ENCODE measurements at places on chromosomes 7 and 10. TPM values are rescaled to one million over a fixed set of nuclear protein-coding genes. Genes with fewer than 3 reads are reported as not detected.

Gene FBXO24
- total RNA-seq = 0.43 TPM

Gene FAM25G
- total RNA-seq = not detected

GRCh38 chr7:13111230-13111629 lies 423.8 kb downstream of the ARL4A start:
- no peaks in the 10 kb centered on the region for H3K36me3 ChIP-seq
- H3K27ac ChIP-seq = no peak overlapping the region
- peaks cover 17% of the 10 kb centered on the region for H3K4me1 ChIP-seq
- H3K4me3 ChIP-seq = no peak overlapping the region

GRCh38 chr10:63670291-63670898 lies 149.2 kb downstream of the REEP3 start:
- H3K4me1 ChIP-seq = peaks cover 58% of the 10 kb centered on the region
- H3K27me3 ChIP-seq = no peaks in the 10 kb centered on the region
- H3K36me3 ChIP-seq = no peaks in the 10 kb centered on the region
- no peak overlapping the region for H3K4me3 ChIP-seq
- no peak for DNase-seq
- H3K27ac ChIP-seq = no peak overlapping the region

DNA sequence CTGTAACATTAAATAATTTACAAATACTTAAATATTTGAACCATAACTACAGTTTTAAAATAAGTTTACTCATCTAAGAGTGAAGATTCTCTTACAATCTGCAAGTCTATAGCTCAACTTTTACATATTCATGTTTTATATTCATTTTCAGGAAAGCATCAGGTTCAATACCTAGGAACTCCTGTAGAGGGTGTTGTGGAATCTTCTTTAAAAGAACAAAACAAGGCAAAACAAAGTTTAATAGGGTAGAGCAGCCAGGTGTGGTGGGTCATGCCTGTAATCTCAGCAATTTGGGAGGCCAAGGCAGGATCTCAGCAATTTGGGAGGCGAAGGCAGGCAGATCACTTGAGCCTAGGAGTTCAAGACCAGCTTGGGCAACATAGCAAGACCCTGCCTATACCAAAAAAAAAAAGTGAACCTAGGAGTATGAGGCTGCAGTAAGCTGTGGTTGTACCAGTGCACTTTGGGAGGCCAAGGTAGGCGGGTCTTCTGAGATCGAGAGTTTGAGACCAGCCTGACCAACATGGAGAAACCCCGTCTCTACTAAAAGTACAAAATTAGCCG lies 45.1 kb downstream of the ST8SIA6 start:
- H3K36me3 ChIP-seq = no peaks in the 10 kb centered on the region
- no peak overlapping the region for H3K4me3 ChIP-seq
- H3K27ac ChIP-seq = no peak overlapping the region
- DNase-seq = peak; percentile 7

DNA sequence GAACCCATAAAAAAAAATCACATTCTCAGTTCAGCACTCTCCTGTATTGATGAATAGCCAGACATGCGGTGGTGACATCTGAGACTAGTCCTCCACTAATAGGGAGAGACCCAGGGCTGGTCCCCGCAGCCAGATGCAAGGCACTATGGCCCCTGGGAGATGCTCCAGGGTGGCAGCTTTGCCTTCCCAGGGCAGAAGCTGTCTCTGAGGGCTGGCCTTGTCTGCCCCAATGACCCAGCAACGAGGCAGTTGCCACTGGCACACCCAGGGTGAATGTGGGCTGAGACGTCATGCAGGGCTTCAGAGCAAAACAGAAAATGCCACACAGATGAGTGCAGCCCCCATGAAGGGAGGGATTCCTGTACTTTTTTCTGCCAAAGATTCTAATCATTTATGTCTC lies 50.1 kb upstream of the GDF10 start:
- H3K36me3 ChIP-seq = no peaks in the 10 kb centered on the region
- H3K4me1 ChIP-seq = no peaks in the 10 kb centered on the region
- H3K27me3 ChIP-seq = peaks cover 50% of the 10 kb centered on the region
- no peak overlapping the region for H3K4me3 ChIP-seq

DNA sequence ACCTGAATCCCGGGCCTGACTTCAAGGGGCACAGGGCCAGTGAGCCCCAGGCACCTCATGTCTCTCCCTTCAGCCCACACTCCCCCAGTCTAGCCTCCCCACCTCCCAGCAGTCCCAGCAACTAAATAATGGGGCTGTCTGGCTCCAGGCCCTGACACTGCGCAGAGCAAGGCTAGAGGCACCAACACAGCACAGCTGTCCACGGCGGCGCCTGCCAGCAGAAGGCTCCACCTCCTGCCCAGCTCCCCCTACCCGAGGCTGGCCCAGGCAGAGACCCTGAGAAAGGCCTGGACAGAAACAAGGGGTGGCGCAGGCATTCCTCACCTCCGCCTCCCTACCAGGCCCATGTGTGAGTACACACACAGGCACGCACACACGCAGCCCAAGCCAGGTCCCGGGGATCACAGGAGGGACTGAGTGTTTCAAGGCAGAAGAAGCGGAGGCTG lies 6.1 kb downstream of the KCNH2 start:
- no peaks in the 10 kb centered on the region for H3K36me3 ChIP-seq
- H3K27ac ChIP-seq = no peak overlapping the region
- no peaks in the 10 kb centered on the region for H3K4me1 ChIP-seq
- no peak overlapping the region for H3K4me3 ChIP-seq
- peaks cover 57% of the 10 kb centered on the region for H3K27me3 ChIP-seq

DNA sequence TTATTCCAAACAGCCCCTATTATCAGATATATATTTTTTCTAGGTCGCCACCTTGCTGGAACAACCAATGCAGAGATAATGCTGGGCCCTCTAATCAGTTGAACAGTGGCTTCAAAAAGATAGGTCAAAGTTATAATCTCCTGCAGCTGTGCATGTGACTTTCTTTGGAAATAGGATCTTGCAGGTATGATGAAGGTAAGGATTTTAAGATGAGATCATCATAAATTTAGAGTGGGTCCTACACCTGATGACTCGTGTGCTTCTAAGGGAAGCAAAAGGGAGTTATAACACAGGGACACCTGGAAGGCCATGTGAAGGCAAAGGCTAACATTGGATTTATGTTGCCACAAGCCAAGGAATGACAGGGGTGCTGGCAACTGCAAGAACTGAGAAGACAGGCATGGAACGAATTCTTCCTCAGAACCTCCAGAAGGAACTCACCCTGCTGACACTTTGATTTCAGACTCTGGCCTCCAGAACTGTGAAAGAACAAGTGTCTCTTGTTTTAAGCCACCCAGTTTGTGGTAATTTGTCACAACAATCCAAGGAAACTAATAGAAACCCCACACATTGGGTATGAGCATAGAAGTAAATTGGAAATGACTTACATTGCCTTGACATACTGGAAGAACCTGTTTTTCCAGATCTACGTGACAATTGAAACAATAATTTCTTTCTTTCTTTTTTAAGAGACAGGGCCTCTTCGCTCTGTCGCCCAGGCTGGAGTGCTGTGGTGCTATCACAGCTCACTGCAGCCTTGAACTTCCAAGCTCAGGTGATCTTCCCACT lies 34.4 kb downstream of the CCDC71L start:
- H3K27ac ChIP-seq = no peak overlapping the region
- peaks cover 48% of the 10 kb centered on the region for H3K36me3 ChIP-seq
- peaks cover 40% of the 10 kb centered on the region for H3K4me1 ChIP-seq
- H3K27me3 ChIP-seq = peaks cover 3% of the 10 kb centered on the region
- H3K4me3 ChIP-seq = no peak overlapping the region
